ENCODE measurements at places on chromosomes 1 and 21. TPM values are rescaled to one million over a fixed set of nuclear protein-coding genes. Genes with fewer than 3 reads are reported as not detected.

DNA sequence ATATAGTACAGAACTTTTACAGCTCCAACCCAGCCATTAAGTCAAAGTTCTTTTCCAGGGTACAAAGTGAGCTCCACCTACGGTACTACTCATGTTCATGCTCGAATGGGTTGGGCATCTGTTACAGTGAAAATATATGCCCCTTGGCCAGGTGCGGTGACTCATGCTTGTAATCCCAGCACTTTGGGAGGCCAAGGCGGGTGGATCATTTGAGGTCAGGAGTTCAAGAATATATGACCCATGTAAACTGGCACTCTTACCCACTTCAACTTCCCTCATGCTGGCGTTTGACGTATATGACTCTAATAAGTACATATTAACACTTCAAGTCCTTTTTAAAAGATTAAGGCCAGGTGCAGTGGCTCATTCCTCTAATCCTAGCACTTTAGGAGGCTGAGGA lies 71.3 kb upstream of the PKN2 start:
- no peak for DNase-seq

PLPPR4 gene
- total RNA-seq, result 5.5 TPM

RIPK4 gene
- total RNA-seq, result 2.4 TPM

DNA sequence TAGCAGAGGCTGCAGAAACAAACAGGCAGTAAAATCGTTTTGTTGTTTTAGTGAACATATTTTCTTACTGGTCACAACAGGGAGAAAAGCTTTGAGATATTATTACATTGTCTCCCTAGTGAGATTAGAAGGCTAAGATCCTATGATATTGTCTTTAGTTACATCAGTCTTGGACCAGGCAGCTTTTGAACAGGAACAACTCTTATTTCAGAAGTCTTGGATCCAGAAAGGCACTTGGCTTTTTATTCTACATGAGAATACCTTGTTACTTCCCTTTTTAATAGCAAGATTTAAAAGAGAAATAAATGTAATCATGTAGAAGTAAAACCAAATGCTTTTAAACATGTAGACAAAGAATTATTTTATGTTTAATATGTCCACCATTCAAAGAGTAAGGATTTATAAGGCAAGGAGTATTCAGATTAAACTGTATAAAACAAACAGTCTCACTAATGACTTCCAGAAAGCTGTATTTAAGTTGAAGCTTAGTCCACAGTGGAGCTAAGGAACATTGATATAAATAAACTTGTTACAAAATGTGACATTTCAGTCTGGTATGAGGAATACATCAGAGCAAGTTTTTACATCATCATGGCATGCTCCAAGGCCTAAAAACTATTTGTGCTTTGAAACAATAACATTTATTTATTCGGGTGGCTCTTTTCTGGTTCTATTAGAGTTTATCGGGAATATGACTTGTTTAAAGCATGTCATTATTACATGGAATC lies 72.2 kb downstream of the PHTF1 start:
- DNase-seq, result no peak

DNA sequence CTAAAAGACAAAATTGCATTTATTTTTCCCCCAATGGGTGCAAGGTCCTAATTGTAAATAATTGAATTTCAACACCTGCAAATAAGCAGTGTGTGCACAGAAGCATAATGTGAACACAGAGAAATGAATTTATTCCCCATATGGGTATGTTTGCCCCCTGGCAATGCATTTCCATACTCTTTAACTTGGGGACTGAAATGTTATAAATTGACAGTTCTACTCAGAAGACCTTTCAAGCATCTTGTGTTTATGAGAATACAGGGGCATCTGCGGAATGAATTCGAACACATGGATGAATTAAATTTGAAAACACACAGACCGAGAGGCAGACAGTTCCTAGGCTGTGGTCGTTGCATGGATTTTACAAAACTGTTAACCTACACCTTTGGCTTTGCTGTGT lies 3.5 kb downstream of the PBX1 start:
- no peak for DNase-seq

CACHD1 gene
- total RNA-seq, result 5.5 TPM

DNA sequence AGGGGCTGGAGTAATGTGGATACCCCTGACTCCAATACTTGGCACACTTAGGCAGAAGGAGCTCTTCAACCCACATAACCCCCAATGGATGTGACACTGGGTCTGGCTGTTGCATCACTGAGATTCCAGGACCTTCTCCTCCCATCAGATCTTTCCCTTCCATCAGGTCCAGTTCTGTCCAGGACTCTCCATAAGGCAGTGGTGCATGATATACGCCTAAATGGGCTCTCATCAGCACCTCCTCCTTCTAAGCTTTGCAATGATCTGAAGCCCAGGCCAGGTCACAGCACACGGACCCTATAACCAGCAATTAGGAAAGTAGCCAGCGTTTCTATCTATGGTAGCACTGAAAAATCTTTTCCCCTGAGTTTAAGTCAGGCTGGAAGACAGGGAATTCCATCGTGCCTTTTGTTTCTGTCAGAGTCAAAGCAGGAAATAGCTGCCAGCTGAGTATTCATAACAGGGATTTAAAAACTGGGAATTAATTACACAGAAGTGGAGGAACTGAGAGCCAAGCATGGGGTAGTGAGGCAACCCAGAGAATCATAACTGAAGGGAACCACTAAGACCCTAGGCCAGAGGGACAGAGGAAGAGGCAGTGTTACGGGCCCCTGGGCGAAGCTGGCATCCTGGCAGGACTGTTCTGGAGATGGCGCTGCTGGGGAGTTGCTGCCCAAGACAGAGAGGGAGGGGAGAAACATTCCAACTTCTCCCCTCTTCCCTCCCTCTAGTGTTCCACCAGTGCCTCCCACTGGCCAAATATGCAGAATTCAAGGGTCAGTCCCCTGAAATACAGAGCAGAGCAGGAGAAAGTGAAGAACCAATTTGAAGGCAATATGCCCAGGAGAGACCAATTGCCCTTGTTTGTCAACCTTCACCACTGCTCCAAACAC lies 37.5 kb upstream of the HOOK1 start:
- no peak for DNase-seq

DNA sequence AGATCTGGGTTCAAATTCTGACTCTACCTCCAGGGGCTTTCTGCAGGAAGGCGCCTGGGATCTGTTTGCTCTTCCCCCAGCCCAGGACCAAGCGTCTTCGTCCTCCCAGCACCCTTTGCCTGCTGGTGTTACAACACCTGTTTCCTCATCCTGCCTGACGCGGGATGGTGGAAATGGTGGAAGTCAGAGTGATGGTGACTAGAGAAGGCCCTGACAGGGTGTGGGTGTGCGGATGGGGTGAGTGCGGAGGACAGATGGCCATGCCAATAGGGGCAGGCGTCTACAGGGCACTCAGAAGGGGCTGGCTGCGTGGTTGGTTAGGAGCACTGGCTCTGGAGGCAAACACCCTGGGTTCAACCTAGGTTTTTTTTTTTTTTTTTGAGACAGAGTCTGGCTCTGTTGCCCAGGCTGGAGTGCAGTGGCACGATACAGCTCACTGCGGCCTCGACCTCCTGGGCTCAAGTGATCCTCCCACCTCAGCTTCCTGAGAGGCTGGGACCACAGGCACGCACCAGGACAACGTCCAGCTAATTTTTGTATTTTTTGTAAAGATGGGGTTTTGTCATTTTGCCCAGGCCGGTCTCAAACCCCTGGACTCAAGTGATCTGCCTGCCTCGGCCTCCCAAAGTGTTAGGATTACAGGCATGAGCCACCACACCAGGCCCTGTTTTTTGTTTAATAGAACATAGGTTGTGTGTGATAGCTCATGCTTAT lies 1.5 kb downstream of the THEMIS2 start:
- DNase-seq, result no peak

- DNase-seq, result no peak
Observed at GRCh38 chr1:193141804-193142203, 20.0 kb downstream of the CDC73 start.

- DNase-seq, result no peak
Observed at GRCh38 chr1:81298266-81298665, 502.5 kb upstream of the ADGRL2 start.

PSMB2 gene
- total RNA-seq, result 62.8 TPM
